Astrocyte of the hippocampus (primary cell): ENCODE measurements at places on chromosomes 16 and 17.

DNA sequence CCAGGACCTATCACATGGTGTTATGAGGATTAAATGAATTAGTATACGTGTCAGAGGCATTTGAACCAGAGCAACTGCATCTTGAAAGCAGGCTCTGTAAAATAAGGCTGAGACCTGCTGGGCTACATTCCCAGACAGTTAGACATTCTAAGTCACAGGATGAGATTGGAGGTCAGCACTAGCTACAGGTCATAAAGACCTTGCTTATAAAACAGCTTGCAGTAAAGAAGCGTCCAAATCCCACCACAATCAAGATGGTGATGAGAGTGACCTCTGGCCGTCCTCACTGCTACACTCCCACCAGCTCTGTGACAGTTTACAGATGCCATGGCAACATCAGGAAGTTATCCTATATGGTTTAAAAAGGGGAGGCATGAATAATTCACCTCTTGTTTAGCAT lies 71.8 kb downstream of the IRF8 start:
- DNase-seq = no peak

GRCh38 chr17:64683796-64684195 lies 21.7 kb upstream of the SMURF2 start:
- DNase-seq = no peak

- DNase-seq = no peak
These were observed 55.6 kb upstream of the ALOX12 start for GRCh38 chr17:6940186-6940649.

DNA sequence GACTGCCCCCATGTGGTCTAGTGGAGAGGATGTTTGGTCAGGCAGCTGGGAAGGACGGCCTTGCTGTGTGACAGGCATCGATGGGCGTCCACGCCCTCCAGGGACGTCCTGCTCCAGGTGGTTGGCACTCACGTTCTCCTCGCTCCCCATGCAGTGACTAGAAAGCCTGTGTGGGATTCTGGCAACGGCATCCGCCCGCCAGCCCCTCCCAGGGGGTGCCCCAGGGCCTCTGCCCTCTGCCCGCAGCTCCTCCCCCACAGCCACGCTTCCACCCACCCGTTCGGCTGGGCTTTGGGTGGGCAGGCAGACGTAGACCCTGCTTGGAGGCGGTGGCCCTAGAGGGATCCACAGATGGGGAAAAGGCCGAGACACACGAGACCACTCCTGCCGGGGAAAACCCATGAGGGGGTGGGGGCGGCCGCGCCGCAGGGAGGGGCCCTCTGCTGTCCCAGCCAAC lies 4.7 kb upstream of the IL17C start:
- no peak for DNase-seq

DNA sequence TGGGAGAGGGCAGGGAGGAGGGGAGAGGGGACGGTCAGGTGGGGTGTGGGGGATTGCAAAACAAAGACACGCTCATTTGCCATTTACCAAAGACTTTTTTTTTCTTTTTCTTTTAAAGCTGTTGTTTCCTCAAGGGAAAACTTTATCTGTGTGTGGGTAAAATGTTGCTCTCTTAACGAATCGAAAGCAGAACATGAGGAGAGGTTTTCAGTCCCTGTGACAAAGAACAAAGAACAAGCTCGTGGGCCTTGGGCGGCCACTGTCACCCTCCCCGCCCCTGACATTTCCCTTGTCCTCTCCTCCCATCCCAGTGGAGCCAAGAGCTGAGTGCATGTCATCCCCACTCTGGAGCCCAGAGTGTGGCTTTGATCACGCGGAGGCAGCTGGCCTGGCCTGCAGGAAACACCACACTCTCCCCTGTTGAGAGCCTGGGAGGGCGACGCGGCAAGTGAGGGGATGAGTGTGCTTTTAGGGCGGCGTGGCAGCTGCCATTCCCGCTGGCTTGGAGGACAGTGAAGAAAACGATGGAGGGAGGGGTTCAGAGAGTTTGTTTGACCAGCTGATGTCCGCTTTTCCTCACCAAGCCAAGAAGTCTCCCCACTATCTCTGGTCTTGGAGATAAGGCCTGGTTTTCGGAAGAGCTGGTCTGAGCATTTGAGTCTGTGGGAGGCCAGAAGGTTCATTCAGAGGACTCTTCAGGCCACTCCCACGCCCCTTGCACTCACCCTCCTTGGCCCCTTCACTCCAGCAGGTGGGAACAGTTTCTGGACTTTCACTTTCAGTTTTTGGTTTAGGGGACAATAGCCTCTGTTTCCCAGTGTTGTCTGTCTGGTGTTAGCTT lies 11.4 kb downstream of the CCR7 start:
- DNase-seq = no peak

DNA sequence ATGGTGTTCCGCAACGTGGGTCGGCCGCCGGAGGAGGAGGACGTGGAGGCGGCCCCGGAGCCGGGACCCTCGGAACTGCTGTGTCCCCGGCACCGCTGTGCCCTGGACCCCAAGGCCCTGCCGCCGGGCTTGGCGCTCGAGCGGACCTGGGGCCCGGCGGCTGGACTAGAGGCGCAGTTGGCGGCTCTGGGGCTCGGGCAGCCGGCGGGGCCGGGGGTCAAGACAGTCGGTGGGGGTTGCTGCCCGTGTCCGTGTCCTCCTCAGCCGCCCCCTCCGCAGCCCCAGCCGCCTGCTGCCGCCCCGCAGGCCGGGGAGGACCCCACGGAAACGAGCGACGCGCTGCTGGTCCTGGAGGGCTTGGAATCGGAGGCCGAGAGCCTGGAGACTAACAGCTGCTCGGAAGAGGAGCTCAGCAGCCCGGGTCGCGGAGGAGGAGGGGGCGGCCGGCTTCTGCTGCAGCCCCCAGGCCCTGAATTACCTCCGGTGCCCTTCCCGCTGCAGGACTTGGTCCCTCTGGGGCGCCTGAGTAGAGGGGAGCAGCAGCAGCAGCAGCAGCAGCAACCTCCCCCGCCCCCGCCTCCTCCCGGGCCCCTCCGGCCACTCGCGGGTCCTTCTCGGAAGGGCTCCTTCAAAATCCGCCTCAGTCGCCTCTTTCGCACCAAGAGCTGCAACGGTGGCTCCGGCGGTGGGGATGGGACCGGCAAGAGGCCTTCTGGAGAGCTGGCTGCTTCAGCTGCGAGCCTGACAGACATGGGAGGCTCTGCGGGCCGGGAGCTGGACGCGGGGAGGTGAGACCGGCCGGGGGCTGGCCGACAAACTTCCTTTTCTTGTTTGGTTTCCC lies 821 bp downstream of the SOCS7 start:
- peak; percentile 59 for DNase-seq

GRCh38 chr17:58513965-58514769 lies at the start of gene MTMR4:
Gene MTMR4 (minus strand): TSS chr17:58514638. CDS start chr17:58514407, 231 bp downstream.
- peak; percentile 90 for DNase-seq

- DNase-seq = no peak
These were observed 8.1 kb downstream of the CNP start for GRCh38 chr17:41974658-41975057.

DNA sequence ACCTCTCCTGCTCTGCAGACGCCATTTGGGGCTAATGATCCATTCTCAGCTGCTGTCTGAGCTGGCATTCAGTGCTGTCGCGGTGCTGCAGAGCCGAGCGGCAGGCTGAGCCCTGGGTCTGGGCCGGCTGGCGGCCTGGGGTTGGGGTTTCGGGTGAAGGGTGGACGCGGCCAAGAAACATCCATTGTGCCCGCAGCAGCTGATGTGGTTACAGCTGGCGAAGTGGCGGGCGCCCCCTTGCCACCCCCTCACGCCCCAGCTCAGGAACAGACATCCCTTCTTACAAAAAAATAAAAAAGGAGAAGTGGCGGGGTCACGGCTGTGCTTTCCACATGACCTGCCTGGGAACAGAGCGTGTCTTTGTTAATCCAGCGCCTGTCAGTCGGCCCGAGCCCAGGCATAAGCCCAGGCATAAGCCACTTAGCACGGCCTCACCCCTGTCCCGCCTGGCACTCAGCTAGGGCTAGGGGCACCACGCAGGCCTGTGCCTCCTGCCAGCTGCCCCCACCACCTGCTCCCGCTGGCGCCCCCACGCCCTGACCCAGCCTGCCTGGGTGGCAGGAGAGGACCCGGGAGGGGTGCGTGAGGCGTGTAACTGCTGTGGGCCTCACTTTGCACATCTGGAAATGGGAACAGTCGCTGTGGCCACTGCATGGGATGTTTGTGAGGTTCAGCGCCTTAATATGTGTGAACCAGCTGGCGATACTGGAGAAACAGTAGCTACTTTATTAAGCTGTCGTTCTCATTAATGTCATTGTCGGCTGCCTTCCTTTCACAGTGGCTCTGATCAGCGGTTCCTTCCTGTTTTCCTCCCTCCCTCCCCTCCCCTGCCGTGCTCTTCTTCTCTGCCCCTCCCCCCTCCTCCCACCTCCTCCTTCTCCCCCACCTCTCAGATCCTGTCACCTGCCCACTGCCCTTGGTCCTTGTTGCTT lies 197.7 kb upstream of the CIBAR2 start:
- peak; percentile 46 for DNase-seq

- DNase-seq = no peak
These were observed 8.4 kb downstream of the FOXN1 start for GRCh38 chr17:28514561-28515002.

DNA sequence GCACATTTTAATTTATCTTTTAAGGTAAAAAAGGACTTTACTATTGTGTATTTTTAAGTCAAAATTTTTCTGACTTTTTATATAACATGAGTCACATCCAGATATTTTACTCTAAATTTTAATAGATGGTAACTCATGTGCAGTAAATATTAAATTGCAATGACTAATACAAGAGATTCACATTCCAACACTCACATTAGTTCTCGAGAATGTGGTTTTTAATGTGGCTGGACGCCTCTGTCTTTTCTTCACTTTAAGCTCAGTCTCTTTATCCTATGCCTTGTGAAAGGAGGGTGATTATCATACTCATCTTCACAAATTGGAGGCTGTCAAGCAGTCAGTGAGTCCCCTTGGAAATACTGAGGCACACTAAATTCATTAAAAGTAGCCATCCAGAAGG lies 315.6 kb downstream of the HS3ST3B1 start:
- DNase-seq = no peak

DNA sequence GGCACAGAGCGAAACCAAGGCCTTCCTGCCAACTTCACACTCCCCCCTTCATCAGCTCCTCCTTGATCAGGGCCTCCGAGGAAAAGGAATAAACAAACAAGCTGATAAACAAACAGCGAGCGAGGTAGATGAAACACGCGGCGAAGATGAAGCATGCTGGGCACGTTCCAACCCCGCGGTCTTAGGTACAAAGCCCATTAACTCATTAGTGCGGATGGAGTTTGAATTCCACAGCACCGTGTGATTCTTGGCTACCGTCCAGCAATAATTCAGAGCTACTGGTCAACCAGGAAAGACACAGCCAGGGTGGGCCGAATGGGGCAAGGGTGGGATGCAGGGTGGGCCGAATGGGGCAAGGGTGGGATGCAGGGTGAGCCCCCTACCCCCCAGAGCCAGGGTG lies 67.3 kb downstream of the RBFOX3 start:
- DNase-seq = peak; percentile 69

- peak; percentile 60 for DNase-seq
These were observed 43.3 kb downstream of the WWOX start for GRCh38 chr16:78142788-78143187.

DNA sequence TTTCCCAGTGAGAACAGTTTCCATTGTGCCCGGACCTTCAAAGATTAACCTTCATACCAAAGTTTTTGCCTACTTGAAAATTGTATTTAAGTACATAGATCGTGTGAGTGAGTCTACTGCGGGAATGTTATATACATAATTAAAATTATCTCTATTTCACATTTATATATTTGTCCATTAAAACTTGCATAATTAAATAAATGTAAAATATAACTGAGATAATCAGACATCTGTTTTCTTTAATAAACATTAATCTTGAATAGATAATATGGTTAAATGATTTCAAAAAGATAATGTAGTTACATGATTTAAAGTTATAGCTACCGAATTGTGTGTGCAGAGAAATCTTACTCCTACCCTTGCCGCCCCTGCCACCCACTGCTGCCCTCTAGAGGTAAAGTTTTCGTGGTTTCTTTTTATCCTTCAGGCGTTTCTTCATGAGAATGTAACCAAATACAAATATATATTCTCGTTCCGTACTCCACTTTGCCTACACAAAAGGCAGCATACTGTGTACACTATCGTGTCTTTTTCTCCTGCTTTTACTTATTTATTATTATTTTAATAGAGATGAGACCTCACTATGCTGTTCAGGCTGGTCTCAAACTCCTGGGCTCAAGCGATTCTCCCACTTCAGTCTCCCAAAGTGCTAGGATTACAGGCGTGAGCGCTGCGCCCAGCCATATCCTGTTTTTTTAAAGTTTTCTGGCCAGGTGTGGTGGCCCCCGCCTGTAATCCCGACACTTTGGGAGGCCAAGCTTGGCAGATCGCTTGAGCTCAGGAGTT lies 35.6 kb downstream of the RPA1 start:
- DNase-seq = peak; percentile 20

GRCh38 chr17:22503322-22503899 lies 811.1 kb downstream of the KCNJ18 start:
- DNase-seq = no peak

DNA sequence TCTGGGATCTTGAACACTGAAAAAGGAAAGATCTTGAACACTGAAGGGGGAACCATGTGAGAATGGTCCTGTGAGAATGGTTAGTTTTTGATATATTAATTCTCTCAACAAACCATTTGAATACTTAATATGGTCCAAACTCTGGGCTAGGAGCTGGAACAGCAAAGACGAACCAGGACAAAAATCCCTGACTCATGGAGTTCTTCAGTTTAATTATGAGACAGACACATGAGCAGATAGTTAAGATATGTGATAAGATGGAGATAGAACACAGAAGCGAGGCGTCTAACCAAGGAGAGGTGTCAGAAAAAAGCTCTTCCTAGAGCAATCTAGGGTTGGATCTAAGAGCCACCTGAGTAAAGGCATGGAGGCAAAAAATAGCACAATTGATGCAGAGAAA lies 1.6 kb downstream of the CKLF start:
- no peak for DNase-seq
